ENCODE measurements at places on chromosomes 3 and 15.

GRCh38 chr15:50506121-50506520, 40.3 kb downstream of the USP50 start:
- no peak for DNase-seq

DNA sequence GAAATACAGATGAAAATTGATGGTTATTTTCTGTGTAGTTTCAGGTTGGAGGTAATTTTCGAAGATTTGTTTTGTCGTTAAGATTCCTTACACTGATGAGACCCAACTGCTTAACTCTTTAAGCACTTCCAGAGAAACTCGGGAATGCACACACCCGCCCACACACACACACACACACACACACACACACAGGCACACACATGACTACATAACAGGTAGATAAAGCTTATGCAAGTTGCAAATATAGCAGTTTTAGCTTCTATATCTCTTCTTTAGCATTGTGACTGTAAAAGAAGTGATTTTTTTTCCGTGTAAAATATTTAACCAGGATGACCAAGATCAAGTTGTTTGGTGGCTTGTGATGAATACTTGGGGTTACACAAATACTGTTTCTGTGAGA, 294.9 kb upstream of the NR2F2 start:
- no peak for DNase-seq

DNA sequence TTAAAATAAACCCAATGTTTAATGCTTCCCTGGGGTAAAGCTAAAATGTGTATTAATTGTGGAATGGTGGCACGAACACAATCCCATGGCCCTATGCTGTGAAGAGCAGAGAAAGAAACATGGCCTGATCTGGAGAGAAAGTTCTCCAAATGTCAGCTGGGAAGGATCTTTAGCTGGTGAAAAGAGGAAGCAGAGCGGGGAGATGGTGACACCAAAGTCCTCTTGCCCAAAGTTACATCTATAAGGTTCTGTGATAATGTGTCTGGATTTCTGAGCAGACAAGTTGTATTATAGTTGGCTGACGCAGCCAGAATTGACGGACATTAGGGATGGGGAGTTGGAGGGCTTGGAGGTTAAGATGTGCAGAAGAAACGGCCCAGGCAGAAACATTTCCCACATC, 196.2 kb downstream of the CHST2 start:
- no peak for DNase-seq

DNA sequence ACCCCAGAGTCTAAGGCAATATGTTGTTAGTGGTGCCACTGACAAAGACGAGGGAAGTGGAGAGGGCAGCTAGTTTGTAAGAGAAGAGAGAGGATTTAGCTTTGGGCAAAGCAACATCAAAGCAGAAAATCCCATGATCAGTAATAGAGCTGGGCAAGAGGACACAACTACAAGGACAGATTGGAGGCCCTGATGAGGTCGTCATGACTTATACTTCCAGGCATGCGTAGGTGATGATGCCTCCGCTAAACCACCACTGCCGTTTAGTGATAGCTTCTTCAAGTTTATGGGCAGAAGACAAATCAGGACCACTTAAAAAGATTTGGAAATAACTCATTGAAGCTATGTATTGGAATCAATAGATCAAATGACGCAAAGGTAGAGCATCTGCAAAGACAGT, 2.6 kb downstream of the HRG start:
- no peak for DNase-seq

GRCh38 chr3:184284696-184285095, 8.9 kb downstream of the ECE2 start:
- peak; percentile 84 for DNase-seq

DNA sequence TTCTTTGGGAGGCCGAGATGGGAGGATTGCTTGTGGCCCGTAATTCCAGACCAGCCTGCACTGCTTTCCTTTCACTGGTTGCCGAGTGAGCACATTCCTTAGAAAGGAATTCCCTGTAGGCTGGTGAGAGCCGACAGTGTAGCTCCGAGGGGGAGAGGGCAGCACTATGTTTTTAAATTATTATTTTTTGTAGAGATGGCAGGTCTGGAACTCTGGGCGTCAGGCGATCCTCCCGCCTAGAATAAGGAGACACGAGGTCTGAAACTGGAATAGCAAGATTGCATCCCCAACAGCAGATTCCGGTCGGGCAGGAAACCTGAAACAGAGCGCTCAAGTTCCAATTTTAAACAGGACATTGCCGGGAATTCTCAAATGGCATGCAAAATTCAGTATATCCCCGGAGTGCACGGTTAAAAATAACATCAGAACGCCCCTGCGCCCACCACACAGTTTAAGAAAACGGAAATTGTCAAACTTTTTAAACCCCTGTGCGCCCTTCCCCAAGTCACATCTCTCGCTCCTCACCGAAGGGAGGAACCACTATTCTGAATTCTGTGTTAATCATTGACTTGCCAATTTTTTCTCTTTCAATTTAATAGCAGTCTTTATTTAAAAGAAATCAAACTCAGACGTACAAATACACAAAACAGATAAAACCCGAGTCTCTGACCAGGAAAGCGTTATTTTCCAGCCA, 643 bp upstream of the RNU5B-1 start:
- peak; percentile 53 for DNase-seq

GRCh38 chr3:179957264-179957845, 79.4 kb downstream of the PEX5L start:
- no peak for DNase-seq

DNA sequence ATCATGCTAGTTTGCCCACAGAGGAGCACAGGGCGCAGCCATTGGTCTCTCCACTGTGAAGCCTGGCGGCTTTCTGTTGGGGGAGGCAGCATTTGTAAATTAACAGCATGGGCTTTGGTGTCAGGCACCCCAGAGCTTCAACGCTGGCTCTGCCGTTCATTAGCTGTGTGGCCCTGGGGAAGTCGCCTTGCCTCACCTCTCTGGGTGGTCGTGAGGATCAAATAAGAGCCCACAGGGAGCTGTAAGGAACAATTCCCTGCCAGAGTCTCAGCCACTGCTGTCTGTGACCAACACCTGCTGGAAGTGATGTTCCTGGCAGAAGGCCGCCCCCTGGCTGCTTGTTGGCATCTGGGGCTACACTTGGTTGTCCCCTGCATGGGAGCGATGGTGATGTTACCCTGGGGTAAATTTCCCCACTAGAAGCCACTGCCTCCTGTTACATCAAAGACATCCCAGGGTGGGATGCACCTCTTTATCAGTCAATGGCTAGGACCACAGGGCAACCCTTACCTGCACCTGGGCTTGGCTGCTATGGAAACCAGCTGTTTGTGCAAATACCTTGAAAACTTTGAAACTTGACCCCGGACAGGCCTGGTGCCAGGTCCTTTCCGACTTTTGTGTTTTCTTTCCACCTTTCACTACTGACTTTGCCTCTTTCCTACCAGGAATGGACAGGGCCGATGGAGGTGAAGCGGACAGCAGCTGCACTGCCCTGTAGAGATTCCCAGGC, 36.9 kb downstream of the DNASE1L3 start:
- DNase-seq, result peak; percentile 43

- no peak for DNase-seq
Measured at GRCh38 chr3:197371591-197372046, 73.2 kb upstream of the DLG1 start.

DNA sequence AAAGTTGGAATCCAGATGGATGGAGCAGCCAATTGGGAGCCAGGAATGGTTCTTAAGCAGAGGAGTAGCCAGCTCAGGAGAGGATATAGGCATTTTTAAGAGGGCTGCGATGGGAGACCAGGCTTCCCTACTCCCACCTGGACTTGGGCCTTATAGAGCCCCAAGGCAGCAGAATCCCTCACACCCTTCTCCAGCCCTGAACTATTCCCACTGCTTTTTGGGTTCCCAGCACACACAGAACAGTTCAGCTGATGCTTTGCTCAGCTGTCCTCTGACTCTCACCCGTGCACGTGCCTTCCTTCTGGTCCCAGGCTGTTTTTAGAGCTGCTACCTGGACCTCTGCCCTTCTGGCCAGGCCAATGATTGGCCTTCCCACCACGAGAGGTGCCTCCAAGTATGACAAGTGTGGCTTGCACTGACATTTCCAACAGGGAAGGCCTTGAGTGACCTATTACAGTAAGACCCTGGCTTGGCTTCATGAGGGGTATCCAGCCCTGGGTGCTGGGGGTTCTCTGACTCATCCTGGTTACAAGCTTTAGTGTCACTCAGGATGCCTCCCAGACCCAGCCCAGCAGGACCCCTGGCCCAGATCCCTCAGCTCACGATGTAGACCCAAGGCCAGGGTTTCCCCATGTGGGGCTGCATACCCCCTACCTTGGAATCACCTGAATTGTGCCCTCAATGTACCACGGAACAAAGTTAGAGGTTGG, 25.2 kb downstream of the NOX5 start:
- DNase-seq, result no peak

DNA sequence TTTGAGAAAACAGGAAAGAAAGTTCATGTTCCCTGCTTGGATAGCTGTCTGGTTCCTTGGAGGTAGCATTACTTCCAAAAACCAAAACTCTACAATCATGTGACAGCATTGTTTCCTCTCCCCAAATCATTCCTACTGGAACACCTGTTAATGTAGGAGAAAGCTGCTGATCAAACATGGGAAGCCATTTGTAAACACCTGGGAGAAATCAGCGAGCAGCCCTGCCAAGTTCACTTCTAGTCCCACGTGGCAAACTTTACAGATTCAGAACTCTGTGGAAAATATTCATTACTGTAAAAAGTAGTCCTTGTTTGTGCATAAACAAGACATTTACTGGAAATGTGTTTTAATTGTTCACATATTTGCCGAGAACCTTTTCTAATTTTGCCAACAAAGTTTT, 275.5 kb upstream of the AZI2 start:
- DNase-seq, result no peak

DNA sequence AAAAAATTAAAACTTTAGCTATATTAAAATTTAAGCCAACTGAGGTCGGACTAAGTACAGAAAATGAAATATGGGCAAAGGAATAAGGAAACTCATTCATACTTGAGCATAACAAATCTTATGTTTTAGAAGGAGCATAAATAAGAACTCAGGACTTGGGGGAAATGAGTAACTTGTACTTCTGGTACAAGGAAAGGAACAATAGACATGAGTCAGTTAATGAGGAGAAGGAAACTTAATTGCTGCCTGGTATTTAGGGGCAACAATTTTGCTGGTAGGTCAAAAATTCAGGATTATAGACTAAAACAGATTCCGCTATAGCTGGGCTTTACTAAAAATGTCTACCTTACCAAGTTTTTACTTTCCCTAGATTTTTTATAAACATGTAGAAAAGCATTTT, 113.1 kb downstream of the MYO5A start:
- DNase-seq, result no peak

GRCh38 chr3:108227131-108227530, 4.9 kb upstream of the IFT57 start:
- no peak for DNase-seq

- DNase-seq, result no peak
Measured at GRCh38 chr3:56309465-56309864, 158.8 kb downstream of the ERC2 start.

DNA sequence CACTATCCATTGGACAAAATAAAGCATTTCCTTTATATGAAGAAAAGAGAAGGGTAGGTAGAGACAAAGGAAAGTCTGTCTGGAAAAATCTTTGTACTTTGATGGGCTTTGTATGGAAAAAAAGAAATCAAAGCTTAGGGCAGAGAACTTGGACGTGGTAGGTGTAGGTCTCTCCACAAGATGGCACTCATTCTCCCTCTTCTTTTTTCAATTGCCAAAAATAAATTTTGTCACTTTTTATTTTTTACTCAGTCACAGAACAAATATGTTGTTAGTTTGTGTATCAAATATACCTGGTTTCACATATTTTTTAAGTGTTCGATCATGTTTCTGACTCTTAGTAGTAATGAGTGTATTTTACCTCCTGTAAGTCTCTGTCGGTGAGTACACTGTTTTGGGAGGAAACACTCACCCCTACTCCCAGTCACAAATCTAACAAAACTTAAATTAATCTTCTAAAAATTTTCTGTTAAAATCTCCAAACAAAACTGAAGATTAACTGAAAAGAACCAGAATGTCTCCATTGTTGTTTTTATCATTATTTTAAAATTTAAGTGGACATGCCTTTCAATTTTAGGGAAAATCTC, 415.8 kb upstream of the GOLIM4 start:
- peak; percentile 7 for DNase-seq

DNA sequence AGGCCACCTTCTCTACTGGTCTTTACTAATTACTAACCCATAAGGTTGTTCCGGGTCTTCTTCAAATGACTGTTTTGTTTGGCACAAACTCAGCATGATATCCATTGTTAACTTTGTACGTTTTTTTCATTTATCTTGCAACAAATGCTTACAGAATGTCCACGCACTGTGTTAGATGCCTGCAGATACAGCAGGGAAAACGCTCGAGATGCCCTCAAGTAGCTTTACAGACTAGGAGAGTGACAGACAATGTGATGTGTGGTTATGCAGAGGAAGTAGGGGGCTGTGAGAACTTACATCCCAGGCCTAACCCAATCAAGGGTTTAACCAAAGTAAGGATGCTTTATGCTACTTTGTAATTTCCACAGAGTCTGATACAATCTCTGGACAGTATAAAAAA, 949 bp upstream of the RFC4 start:
- DNase-seq, result no peak

DNA sequence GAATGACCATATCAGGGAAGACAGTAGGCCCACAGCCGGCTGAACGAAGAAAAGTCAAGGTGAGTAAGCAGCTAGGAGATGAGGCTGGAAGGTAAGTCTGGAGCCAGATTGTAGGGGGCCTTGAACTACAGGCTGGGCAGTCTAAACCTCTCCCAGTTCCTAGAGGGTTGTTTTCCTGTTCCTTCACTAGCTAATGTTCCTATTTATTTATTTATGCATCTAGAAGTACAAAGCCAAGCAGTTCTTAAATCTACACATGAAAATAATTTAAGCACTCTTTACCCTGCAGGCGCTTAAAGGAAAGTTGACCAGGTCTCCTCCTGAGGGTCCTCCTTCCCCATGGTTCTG, 3.7 kb downstream of the ACAA1 start:
- DNase-seq, result no peak

GRCh38 chr15:100601617-100602063, 344 bp downstream of the LINS1 start:
- no peak for DNase-seq

DNA sequence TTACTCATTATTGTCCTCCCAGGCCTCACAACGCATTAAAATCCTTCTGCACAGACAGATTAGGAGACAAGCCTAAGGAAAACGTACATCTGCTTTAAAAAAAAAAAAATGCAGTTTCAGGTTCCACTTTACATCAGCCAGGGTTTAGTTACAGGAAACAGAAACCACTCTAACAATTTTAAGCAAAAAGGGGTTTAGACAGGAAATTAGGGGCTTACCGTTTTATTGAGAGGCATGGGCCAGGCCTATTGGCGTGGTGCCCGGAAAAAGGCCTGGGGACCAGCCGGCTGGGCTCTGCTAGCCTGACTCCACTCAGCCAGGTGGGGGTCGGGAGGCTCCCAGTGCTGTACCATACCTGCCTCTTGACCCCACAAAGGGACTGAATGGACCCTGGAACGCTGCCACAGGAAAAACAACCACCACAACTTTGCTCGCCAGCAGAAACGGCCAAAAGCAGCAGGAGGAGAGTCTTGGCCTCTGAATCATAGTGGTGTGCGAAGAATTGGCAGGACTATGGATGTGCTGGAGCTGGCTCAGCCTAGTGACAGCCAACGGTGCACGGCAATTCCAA, 124.3 kb downstream of the CHSY1 start:
- peak; percentile 97 for DNase-seq
